ENCODE measurements at places on chromosomes 13 and 19. TPM values are rescaled to one million over a fixed set of nuclear protein-coding genes. Genes with fewer than 3 reads are reported as not detected.

WTIP gene
- total RNA-seq, result 38.5 TPM

DNA sequence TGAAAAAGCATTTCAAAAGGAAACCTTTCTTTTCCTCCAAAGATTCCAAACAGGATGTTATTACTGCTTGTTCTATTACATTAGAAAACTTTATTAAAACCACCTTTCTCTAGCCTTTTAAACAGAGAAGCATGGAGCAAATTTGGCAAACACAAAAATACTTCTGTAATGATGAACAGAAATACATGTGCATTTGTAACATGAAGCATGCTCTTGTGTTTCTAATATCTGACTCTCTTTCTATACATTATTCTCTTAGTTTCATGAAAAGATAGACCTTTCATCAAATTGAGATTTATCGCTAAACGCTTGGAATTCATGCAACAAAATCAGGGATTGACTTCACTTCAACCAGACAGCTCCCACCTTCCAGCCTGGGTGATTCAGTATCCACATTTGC lies 152.8 kb upstream of the IRS2 start:
- no peaks in the 10 kb centered on the region for H3K27me3 ChIP-seq
- no peak overlapping the region for H3K27ac ChIP-seq
- no peaks in the 10 kb centered on the region for H3K4me1 ChIP-seq
- H3K36me3 ChIP-seq, result no peaks in the 10 kb centered on the region

GRCh38 chr19:49680421-49681351 lies 3.6 kb downstream of the PRMT1 start:
- DNase-seq, result peak; percentile 61
- peaks cover 19% of the 10 kb centered on the region for H3K36me3 ChIP-seq
- peaks cover 4% of the 10 kb centered on the region for H3K4me1 ChIP-seq
- H3K4me3 ChIP-seq, result peak overlapping the region; percentile 32
- peak overlapping the region; percentile 52 for H3K27ac ChIP-seq

- no peak overlapping the region for H3K27ac ChIP-seq
- no peak for DNase-seq
- H3K4me1 ChIP-seq, result no peaks in the 10 kb centered on the region
Observed at GRCh38 chr13:107964395-107964794, 250.9 kb downstream of the LIG4 start.

DNA sequence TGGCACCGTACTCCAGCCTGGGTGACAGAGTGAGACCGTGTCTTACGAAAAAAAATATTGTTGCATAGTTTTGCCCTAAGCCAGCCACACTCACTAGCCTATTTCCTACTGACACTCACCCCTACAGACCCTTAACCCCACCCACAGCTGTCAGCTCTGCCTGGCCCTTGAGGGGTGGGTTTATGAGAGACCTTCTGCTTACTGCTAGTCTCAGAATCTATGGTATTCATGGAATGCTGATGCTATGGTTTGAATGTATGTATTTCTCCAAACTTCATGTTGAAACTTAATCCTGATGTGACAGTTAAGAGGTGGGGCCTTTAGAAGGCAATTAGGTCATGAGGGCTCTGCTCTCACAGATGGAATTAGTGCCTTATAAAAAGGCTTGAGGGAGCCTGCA lies 79.2 kb upstream of the LRCH1 start:
- DNase-seq, result no peak
- no peak overlapping the region for H3K4me3 ChIP-seq
- no peaks in the 10 kb centered on the region for H3K27me3 ChIP-seq
- no peaks in the 10 kb centered on the region for H3K36me3 ChIP-seq

DNA sequence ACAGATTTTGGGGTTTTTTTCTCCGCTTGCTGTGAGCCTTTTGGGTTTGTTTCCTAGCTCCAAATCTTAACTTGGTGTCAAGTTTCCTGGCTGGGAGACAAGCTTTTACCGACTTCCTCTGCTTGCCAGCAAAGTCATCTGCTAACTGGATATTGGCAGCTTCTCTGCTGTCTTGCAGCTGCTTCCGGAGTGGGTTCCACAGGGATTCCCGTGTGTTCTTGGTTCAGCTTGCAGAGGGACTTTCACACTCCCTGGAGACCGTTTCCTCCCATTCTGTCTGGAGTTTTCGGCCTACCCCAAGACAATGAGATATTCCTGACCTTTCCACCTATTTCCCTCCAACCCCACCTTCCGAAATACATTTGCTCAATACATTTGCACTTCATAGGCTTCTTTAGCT lies 2.2 kb upstream of the COLGALT1 start:
- no peaks in the 10 kb centered on the region for H3K36me3 ChIP-seq
- H3K4me3 ChIP-seq, result no peak overlapping the region
- DNase-seq, result peak; percentile 96
- H3K4me1 ChIP-seq, result peaks cover 8% of the 10 kb centered on the region
- no peaks in the 10 kb centered on the region for H3K27me3 ChIP-seq

- H3K36me3 ChIP-seq, result peaks cover 8% of the 10 kb centered on the region
- H3K27ac ChIP-seq, result no peak overlapping the region
- H3K27me3 ChIP-seq, result no peaks in the 10 kb centered on the region
- no peak overlapping the region for H3K4me3 ChIP-seq
Observed at GRCh38 chr19:1161716-1162115, 12.4 kb downstream of the SBNO2 start.

ACER1 gene
- total RNA-seq, result not detected

DNA sequence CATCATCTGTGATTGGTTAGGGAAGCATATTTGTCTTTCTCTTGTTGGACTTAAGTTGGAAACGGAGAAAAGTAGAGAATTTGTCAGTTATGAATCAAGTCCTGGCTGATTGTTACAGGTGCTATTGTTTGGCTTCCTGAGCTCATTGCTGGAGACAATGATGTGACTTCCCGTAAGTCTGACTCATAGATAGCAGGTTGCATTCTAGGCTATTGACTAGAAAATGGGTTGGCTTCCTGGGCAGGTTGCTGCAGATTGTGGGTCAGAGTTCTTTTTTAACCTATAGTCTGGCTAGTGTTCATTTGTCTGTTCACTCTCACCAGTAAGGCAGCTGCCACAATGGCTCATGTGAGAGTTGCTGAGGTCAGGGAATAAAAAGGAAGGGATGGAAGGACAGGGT lies 101.5 kb downstream of the CCNA1 start:
- no peaks in the 10 kb centered on the region for H3K27me3 ChIP-seq
- H3K27ac ChIP-seq, result no peak overlapping the region
- H3K4me3 ChIP-seq, result no peak overlapping the region
- H3K4me1 ChIP-seq, result no peaks in the 10 kb centered on the region
- DNase-seq, result no peak

GARIN5A gene
- total RNA-seq, result 0.66 TPM

- no peak overlapping the region for H3K4me3 ChIP-seq
- H3K27ac ChIP-seq, result no peak overlapping the region
- no peaks in the 10 kb centered on the region for H3K4me1 ChIP-seq
- H3K27me3 ChIP-seq, result no peaks in the 10 kb centered on the region
Observed at GRCh38 chr13:66353664-66354063, 876.5 kb downstream of the PCDH9 start.

DNA sequence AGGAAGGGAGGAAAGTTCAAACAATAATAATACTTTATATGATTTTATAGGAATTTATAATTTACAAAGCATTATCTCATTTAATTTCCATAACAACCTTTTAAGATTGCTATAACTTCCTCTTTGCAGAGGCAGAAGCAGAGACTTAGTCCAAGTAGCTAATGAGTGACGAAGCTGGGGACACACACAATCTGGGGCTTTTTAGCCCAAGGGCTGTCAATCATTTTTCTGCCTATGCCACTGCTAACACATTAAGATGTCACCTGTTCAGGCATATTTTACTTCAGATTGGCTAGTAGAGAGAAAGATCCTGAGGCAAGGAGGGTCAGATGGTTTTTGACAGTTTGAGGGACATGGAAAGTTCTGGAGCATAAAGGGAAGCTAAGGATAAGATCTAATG lies 12.6 kb downstream of the SCEL start:
- H3K27ac ChIP-seq, result no peak overlapping the region
- no peaks in the 10 kb centered on the region for H3K4me1 ChIP-seq
- no peak overlapping the region for H3K4me3 ChIP-seq
- H3K36me3 ChIP-seq, result no peaks in the 10 kb centered on the region
- DNase-seq, result no peak

DNA sequence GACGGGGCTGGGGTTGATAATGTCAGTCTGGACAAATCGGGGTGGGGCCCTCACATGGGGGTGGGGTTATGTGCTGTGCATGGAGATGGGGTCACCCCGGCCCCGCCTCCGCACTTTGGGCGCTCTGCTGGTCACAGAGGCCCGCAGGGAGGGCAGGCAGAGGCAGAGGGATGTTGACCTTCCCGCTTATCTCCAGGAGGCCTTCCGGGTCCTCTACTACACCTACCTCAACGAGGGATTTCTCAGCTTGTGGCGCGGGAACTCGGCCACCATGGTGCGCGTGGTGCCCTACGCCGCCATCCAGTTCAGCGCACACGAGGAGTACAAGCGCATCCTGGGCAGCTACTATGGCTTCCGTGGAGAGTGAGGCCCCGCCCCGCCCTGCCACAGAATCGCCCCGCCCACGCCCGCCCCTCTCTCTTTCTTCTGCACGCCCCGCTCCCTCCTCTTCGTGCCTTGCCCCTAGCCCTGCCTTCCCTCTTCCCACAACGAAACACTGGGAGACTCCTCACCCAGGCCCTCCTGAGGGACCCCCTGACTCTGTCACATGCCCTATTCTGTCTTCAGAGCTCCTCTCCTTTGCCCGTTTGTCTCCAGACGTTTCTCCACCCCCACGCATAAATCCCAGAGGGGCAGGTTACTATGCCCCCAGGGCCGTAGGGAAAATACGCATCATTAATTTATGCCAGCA lies 32.8 kb downstream of the TMEM161A start:
- H3K27me3 ChIP-seq, result no peaks in the 10 kb centered on the region
- peak overlapping the region; percentile 10 for H3K27ac ChIP-seq
- H3K36me3 ChIP-seq, result no peaks in the 10 kb centered on the region
- DNase-seq, result peak; percentile 55
- H3K4me1 ChIP-seq, result peaks cover 5% of the 10 kb centered on the region

DNA sequence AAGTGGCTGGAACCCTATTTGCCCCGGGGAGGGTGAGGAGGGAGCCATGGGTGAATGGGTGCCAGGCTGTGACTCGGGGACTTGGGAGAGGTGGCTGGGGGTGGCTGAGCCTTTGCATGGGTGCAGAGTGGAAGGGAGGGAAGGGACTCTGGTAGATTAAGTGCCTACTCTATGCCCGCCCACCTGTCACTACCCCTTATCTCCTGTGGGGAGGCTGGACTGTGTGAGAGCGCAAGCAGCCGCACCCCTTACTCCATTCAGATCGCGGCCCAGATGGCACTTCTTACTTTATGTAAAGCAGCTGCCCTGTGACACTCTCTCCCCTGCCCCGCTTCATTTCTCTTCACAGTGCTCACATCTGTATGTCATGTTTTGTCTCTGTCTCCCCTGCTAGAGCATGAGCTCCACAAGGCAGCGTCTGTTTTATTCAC lies 2.9 kb downstream of the KASH5 start:
- H3K27ac ChIP-seq, result no peak overlapping the region
- H3K4me3 ChIP-seq, result no peak overlapping the region
- DNase-seq, result no peak
- no peaks in the 10 kb centered on the region for H3K36me3 ChIP-seq

PLPPR3 gene
- 2.5 TPM for total RNA-seq

DNA sequence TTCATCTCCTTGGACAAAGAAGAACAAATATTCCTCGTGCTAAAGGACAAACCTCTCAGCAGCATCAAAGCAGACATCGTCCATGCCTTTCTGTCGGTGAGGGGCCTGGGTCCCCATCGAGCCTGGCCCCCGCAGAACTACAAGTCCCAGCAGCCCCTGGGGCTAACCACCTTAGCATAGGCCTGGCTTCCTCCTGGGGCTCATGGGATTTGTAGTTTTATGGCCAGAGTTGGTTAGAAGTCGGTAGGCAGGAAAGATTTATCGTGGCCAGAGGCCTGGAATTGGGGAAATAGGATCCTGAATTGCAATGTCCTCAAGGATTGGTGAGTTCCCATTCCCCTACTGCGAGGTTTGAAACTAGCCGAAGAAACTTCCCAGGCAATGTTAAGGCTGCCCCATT lies 19.6 kb downstream of the TMEM150B start:
- no peak overlapping the region for H3K4me3 ChIP-seq
- H3K36me3 ChIP-seq, result peaks cover 7% of the 10 kb centered on the region
- no peaks in the 10 kb centered on the region for H3K27me3 ChIP-seq
- DNase-seq, result no peak
- H3K4me1 ChIP-seq, result peaks cover 2% of the 10 kb centered on the region

GRCh38 chr13:23715092-23715761 lies 145.0 kb downstream of the TNFRSF19 start:
- no peak overlapping the region for H3K4me3 ChIP-seq
- peaks cover 3% of the 10 kb centered on the region for H3K4me1 ChIP-seq
- no peak for DNase-seq
- no peaks in the 10 kb centered on the region for H3K27me3 ChIP-seq

- H3K36me3 ChIP-seq, result peaks cover 9% of the 10 kb centered on the region
- DNase-seq, result no peak
- no peaks in the 10 kb centered on the region for H3K27me3 ChIP-seq
- no peaks in the 10 kb centered on the region for H3K4me1 ChIP-seq
- H3K4me3 ChIP-seq, result no peak overlapping the region
Observed at GRCh38 chr19:7994114-7994513, 11.3 kb downstream of the ELAVL1 start.

DNA sequence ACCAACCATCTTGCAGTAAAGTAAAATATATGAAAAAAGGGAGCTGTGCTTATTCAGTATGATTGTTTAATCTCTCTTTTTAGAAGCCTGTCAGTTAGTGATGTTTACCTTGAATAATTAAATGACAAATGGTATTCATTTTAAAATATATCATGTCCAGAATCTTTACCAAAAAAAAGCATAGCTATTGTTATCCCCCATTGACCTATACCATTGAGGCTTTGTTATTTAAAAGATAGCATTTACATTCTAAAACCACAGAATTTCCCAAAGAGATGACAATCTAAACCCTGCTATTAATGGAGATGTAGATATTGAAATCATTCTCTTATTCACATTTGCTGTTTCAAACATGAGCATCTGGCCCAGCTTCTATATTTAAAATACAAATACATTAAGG lies 2.2 kb downstream of the CNMD start:
- H3K4me1 ChIP-seq, result no peaks in the 10 kb centered on the region
- no peak overlapping the region for H3K27ac ChIP-seq
- H3K4me3 ChIP-seq, result no peak overlapping the region

- no peak overlapping the region for H3K27ac ChIP-seq
- no peak overlapping the region for H3K4me3 ChIP-seq
- DNase-seq, result peak; percentile 9
- H3K36me3 ChIP-seq, result peaks cover 7% of the 10 kb centered on the region
- H3K27me3 ChIP-seq, result no peaks in the 10 kb centered on the region
Observed at GRCh38 chr13:49540552-49540951, 44.8 kb downstream of the PHF11 start.

DNA sequence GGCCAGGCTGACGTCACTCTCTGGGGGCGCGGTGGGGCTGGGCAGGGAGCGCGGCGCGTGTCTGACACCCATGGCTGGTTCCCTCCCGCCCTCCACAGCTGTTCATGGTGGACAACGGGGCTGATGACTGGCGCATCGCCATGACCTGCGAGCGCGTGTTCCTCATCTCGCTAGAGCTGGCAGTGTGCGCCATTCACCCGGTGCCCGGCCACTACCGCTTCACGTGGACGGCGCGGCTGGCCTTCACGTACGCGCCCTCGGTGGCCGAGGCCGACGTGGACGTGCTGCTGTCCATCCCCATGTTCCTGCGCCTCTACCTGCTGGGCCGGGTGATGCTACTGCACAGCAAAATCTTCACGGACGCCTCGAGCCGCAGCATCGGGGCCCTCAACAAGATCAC lies 14.7 kb downstream of the KCNN1 start:
- no peaks in the 10 kb centered on the region for H3K4me1 ChIP-seq
- H3K4me3 ChIP-seq, result no peak overlapping the region
- no peaks in the 10 kb centered on the region for H3K36me3 ChIP-seq
- H3K27me3 ChIP-seq, result no peaks in the 10 kb centered on the region
